Thymus (tissue), 14 donors: ENCODE measurements at places on chromosomes 2 and 18.

- DNase-seq = no peak
Observed at GRCh38 chr18:55833543-55833942, 245.6 kb upstream of the TCF4 start.

GRCh38 chr2:69241093-69241492 lies 145.9 kb downstream of the GFPT1 start:
- no peak for DNase-seq

- no peak for DNase-seq
Observed at GRCh38 chr2:205686056-205686782, 3.9 kb downstream of the NRP2 start.

GRCh38 chr2:11224887-11225286 lies 69.6 kb downstream of the SLC66A3 start:
- no peak for DNase-seq

- DNase-seq = no peak
Observed at GRCh38 chr2:128797937-128798336, 479.3 kb upstream of the HS6ST1 start.

DNA sequence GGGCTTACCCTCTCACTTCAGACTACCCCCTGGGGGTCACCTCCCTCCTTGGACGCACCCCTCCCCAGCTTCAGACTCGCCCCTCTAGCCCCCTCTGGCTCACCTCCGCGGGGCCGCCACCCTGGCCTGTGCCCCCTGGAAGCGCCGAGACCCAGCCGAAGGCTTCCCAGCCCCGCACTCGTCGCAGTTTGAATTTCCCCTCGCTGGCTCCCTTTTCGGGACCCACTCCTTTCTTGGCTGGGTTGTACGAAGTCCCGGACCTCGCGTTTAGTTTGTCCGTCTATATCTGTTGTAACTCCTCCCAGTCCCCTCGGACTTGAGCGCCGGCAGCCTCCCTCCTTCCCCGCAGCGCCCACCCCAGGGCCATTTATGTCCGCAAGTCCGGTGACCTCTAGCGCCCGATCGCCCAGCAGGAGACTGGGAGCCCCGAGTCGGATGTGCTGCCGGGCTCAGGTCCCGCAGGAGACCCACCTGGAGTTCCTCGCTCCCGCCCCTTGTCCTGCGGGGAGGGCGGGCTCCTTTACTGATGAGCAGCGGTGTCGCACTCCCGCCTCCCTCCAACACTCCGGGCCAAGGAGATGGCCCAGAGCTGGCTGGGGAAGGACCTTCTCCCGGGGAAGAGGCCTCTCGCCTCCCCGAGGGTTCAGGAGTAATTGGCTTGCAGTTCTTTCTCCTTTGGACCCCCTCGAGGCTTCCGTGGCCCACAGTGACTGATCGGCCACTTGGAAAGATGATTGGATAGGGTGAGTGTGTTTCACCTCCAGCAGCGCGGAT lies 692 bp upstream of the RAX start:
- no peak for DNase-seq

GRCh38 chr2:42128721-42129486 lies 40.2 kb upstream of the EML4 start:
- DNase-seq = no peak

GRCh38 chr2:144519934-144520731 lies at the start of gene ZEB2:
TSS of gene ZEB2 (minus strand) at chr2:144520119. CDS start at chr2:144517350, 2,769 bp downstream.
- peak; percentile 50 for DNase-seq

GRCh38 chr2:122236925-122237324 lies 481.5 kb downstream of the TSN start:
- DNase-seq = no peak

DNA sequence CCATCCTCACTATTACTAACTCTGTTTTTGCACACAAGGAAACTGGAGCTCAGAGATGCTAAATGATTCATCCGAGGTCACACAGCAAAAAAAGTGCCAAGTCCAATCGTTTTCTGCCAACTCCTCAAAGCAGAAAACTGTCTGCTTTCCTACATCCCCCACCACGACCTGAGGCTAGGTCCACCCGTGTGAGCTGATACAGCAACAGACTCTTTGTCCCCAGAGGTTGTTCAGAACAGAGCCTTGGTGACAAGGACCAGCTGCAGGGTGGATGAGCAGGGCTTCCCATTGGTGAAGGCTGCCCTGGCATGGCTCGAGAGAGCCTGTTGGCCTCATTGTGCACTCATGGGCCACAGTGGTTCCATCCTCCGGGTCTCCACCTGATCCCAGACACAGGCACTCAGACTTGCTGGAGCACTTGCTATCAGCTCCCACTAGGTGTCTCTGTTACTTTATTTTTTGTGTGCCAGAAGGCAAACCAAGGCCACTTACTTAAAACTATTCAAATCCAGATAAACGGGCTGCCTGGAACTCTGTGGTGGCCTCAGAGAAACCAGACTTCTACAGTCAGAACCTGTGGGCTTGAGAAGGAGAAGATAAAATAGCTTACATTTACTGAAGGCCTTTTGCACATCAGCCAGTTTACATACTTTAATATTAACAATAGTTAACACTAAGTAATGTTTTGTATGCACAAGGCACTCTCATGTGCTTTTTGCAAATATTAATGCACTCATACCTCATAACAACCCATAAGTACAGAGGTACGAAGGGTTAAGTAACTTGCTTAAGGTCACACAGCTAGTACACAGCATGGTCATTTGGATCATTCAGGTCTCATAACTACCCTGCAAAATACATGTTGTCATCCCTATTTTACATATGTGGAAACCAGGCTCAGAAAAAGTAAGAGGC lies 62.9 kb upstream of the CTIF start:
- peak; percentile 24 for DNase-seq

GRCh38 chr2:232611559-232612218 lies 21.7 kb upstream of the EFHD1 start:
- no peak for DNase-seq

DNA sequence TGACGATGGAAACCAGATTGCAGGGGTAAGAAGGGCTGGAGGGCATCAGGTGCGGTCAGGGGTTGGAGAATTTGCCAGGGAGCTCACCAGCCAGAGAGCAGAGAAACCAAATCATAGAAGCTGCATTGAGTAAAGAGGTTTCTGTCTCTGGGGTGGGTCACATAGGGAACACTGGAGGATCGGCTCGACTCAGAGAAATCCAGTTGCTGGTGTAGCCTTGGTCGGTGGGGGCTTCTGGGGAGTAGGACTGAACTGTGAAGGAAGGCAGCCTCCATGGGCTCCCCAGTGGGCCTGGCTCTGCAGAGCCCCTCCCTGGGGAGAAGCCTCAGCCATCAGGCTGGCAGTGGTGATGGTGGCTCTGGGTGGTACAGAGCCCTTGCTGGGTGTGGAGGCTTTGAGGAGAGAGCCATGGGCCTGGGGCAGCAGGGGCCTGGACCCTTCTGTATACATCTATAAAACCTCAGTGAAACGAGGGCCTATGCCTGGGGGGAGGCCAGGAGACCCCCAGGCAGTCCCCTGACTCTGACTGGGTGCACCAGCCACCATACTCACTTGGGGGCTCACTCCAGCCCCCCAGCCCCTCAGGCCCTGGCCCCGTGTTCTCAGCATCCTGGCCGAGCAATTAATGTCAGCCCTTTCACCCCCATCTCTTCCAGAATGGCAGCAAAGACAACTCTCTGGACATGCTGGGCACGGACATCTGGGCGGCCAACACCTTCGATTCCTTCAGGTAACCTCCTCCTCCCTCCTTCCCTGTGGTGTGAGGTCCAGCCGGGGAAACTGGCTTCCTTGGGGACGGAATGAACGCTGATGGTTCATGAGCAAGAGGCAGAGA lies 124.5 kb downstream of the CTIF start:
- DNase-seq = no peak

- DNase-seq = no peak
Observed at GRCh38 chr2:98091738-98092137, 4.8 kb downstream of the VWA3B start.

- no peak for DNase-seq
Observed at GRCh38 chr2:77009307-77009706, 512.9 kb downstream of the LRRTM4 start.

DNA sequence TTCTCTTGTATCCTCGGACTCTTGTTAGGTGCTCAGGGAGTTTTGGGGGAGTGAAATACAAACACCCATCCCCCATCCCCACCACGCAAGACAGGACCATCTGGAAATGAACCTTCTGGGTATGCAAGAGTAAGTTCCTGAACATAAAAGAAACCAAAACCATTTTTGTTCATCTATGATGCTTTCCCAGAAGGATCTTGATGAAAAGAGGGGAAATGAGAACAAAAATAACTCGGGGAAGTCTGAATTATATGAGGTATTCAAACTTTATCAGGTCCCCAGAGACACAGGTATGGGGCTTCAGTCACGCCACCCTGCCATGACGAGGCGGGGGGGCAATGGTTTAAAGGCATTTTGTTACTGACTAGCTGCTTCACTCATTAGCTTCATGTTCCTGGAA lies 68.6 kb upstream of the DNMT3A start:
- no peak for DNase-seq

DNA sequence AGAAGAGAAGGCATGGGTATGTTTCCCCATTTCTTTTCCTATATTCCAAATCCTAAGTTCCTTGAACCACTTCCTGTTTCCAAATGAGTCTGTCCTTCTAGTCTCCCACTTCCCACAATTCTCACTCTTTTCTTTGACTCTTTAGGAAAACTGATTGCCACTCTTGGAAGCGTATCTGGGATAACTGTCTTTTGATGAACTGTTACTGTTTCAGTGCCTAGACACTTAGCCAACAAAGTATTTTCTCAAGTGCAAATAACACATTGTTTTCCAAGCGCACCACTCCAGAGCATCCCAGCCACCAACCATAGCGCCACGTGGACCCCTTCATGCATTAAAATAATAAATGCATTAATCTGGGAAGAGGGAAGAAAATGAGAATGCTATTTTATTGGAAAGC lies 342.8 kb downstream of the MTX2 start:
- no peak for DNase-seq

DNA sequence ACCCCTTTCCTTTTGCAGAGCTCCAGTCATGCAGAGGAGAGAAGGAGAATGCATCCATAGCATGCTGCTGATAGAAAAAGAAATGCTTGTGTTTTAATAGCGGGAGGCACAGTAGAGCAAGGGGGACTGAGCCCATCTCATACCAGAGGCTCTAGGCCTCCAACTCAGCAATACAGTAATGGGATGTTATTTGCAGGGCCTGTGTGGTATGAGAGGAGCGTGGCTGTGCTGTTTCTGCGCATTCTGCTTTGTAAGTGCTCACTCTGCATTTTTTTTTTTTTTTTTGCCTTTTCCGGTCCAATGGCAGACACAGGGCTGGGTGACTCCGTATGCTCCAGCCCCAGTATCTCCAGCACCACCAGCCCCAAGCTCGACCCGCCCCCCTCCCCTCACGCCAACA lies 200.0 kb downstream of the GBX2 start:
- no peak for DNase-seq

GRCh38 chr2:239603411-239604356 lies 202.9 kb upstream of the HDAC4 start:
- no peak for DNase-seq

GRCh38 chr2:105643405-105644173 lies 101.1 kb upstream of the NCK2 start:
- DNase-seq = no peak

- DNase-seq = peak; percentile 26
Observed at GRCh38 chr2:225025917-225026571, 16.2 kb downstream of the DOCK10 start.

GRCh38 chr2:27795868-27796277 lies 24.4 kb downstream of the MRPL33 start:
- DNase-seq = no peak

GRCh38 chr2:137383391-137383790 lies 580.9 kb upstream of the HNMT start:
- DNase-seq = no peak

- no peak for DNase-seq
Observed at GRCh38 chr2:114661971-114662939, 219.8 kb downstream of the DPP10 start.

- DNase-seq = no peak
Observed at GRCh38 chr2:196617430-196617829, 22.1 kb upstream of the CCDC150 start.

GRCh38 chr2:202508686-202509085 lies 126.1 kb upstream of the FAM117B start:
- DNase-seq = no peak

GRCh38 chr2:109218087-109218791 lies 89.2 kb downstream of the SH3RF3 start:
- DNase-seq = no peak

DNA sequence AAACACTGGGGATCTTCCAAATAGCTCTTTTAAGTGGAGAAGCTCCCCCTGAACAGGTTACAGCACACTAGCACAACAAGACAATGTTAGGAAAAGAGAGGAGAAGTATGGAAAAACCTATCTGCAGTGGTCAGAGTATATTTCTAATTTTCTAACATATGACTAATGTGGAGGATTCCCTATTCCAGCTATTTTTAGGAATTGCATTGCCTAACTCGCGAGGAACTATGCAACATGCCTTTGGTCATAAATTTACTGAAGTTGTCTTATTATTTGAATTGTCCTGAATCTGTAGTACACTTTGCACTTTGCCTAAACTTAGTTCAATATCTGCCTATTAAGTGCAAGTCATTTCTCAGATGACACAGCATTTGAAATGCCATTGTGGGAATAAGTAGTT lies 381.4 kb downstream of the CCDC85A start:
- no peak for DNase-seq

GRCh38 chr18:13110559-13110958 lies 108.0 kb upstream of the LDLRAD4 start:
- no peak for DNase-seq

GRCh38 chr18:30487962-30488361 lies 554.6 kb downstream of the DSC3 start:
- no peak for DNase-seq

- DNase-seq = peak; percentile 8
Observed at GRCh38 chr18:45312555-45313126, 302.6 kb upstream of the SLC14A2 start.

GRCh38 chr2:23246992-23247683 lies 137.8 kb upstream of the KLHL29 start:
- DNase-seq = no peak

GRCh38 chr2:62870966-62871365 lies 165.5 kb downstream of the EHBP1 start:
- DNase-seq = no peak

DNA sequence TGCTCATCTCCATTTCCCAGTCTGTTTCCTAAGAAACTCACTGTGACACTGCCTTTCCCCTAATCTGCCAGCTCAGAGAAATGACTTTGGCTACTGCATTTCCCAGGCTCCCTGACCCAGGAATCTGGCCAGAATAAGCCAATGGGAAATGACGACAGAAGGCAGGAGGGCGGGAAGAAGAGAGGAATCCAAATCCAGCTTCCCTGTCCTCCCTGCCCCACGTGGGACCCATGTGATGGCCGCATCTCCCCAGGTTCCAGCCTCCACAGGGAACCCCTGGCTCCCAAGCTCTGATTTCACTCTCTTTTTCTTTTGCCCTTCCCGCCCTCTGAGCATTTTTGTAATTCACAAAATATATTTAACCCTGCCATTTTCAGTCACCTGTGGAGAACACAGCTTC lies 37.8 kb upstream of the RAB12 start:
- DNase-seq = no peak

DNA sequence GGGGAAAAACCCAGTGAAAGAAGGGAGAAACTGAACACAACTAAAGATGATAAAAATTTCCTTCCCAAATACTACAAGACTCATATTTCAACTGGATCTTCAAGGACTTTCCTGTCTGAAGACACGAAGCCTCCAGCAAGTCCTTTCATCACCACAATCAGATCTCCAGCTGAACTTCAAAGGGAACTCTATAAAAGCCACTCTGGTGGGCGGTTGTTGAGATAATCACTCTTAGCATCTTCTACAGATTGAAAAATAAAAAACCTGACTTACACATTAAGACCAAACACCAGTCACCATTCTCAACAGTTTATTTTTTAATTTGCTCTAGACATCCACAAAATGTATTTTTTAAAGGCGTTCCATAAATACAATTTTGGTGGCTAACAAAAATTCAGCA lies 4.4 kb downstream of the REV1 start:
- no peak for DNase-seq

- no peak for DNase-seq
Observed at GRCh38 chr18:72530622-72531021, 13.5 kb downstream of the CBLN2 start.
